EH (cell line): ENCODE measurements at places on chromosomes 12 and 14.
A peak's percentile ranks its signal among the peaks of the same experiment; 100 is the strongest.

- DNase-seq = peak; percentile 34
These were observed at the start of gene SLC7A8 for GRCh38 chr14:23183479-23183878. SLC7A8 (minus strand) TSS chr14:23183660; CDS start chr14:23182914, 746 bp downstream.

- DNase-seq = peak; percentile 67
These were observed 162.8 kb downstream of the SNAPC1 start for GRCh38 chr14:61925043-61925442.

DNA sequence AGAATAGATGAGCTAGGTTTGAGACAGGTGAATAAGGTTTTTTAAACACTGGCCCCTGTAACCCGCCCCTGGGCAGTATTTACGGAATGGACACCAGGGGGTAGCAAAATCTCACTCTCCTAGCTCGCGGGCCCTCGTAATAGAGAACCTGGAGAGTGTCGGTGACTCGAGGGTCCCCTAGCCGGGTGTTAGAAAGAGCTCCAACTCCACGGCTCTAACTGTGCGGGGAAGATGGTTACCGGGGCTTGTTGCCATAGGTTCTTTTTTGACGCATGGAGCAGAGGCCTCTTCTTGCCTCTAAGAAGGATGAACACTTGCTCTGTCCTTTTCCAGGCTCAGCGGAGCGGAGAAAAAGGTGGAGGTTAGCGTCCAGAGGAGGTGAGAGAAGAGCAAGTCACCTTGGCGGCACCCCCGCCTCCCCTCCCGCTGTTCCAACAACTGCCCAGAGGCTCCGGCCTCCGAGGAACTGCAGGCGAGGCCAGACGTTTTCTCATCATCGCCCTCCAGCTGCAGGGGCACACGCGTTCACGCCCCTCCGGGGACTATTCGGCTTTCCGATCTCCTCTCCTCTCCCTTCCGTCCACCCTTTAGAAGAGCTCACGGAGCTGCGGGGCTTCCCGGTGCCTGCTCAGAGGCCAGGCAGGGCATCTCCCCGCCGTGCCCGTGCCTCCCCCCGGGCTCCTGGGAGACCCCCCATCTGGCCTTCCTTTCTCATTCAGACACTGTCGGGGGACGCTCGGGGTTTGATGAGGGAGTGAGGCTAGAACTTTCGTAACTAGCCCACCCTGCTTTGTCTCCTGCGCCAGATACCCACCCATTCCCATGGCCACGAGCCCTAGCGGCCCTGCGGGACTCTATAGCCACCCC, 1.4 kb upstream of the ARHGEF40 start:
- DNase-seq = peak; percentile 70

DNA sequence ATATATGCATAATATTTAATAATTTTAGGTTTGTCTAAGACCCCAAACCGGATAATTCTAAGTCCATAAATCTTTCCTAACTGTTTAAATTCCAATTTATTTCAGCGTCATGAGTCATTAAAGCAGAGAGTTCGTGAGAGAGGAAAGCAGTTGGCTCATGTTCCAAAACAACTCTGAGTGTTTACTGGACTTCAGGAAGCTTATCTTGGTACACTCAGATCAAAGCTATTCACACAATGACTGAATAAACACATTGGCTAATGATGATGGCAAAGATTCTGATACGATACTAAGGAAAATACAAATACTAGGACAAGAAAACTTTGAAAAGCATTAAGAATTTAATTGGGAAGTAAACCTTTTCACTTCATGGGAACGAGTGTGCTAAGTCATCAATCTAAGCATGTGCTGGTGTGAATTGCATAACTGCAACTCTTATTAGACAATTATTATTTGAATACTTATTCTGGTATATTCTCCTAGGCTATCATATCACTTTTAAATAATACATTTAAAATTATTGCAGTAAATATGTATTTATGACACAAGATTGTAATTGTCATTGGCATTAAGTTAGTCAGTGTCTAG, 34.8 kb upstream of the CLEC14A start:
- DNase-seq = peak; percentile 95

- DNase-seq = peak; percentile 78
These were observed 76.6 kb upstream of the GNG2 start for GRCh38 chr14:51783765-51784164.

DNA sequence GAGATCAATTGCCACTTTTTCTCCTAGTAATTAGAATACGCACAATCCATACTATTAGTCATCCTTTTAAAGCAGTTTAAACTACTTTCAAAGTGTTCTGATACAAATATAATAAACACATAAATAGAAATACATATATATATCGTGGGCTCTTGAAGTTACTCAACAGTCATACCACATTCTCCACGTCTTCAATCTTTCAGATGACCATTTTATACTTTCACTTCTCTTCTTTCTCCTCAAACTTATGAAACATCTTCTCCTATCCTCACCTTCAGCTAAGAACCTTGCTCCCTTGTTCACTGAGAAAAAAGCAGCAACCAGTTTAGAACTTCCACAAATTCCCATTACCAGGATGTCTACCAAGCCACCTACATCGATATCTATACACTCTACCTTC, 19.2 kb downstream of the CEP290 start:
- no peak for DNase-seq

- peak; percentile 33 for DNase-seq
These were observed 170.3 kb downstream of the TTC7B start for GRCh38 chr14:90645842-90646443.
